ENCODE measurements at places on chromosomes 16 and 17.

DNA sequence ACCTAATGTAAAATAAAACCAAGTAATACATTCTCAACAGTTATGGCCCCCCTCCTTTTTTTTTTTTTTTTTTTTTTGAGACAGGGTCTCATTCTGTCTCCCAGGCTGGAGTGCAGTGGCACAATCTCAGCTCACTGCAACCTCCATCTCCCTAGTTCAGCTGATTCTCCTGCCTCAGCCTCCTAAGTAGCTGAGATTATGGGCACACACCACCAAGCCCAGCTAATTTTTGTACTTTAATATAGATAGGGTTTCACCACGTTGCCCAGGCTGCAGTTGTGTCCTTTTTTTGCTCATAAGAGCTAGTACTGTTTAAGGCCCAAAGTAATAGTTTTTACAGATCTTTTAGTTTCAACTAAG is 18.3 kb downstream of the EARS2 start:
- DNase-seq = no peak

DNA sequence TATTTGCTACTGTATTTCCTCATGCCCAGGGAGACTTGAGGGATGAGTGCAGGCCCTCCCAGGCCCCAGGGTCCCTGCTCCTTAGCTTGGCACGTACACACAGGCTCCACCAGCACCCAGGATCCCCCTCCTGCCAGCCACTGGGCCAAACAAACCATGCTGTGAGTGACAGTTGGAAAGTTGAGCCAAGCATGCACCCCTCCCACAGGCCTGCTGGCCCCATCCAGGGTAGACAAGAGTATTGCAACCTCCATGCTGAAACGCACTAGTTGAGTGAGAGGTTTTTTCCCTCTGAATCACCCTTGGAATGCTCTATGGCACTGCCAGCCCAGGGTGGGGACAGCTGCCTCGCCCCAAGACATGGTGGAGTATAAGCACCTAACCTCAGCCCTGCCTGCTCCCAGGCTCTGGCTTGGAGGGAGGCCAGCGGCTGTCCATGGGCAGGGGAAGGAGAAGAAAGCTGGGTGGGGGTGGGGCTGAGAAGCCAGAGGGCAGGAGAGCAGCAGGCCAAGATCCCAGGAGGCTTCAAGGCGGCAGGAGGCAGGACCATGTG is 49.6 kb downstream of the PITPNM3 start:
- no peak for DNase-seq

DNA sequence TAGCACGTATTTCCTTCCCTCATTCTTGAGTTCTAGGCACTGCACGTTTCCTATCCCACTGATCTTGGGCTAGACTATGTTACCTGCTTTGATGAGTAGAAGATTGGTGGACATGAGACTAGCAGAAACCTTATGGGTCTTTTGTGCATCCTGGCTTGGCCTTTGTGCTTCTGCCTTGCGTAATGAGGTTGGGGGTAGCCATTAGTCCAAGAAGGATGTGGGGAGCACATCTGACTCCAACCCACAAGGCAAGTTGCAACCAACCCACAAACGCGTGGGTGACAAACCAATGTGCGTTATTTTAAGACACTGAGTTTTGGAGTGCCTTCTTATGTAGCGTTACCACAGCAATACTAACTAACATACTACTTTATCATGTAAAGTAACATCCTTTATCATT is 180.4 kb upstream of the IRX5 start:
- DNase-seq = no peak

DNA sequence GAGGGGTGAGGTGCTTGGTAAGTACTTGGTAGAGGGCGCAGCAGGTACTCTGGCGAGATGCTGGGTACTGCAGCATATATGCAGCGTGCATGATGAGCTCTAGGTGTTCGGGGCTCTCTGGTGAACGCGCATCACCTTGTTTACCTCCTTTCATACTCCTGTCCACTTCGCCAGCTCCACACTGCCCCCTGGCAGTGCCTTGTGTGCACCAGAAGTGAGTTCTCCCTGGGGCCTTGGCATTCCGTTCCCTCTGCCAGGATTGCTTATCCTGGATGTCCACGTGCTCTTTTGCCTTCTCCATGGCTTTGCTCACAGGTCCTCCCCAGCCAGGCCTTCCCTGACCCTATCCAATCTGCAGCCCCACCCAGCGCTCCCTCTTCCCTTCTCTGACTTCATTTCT is 154.2 kb downstream of the MRM1 start:
- DNase-seq = no peak

DNA sequence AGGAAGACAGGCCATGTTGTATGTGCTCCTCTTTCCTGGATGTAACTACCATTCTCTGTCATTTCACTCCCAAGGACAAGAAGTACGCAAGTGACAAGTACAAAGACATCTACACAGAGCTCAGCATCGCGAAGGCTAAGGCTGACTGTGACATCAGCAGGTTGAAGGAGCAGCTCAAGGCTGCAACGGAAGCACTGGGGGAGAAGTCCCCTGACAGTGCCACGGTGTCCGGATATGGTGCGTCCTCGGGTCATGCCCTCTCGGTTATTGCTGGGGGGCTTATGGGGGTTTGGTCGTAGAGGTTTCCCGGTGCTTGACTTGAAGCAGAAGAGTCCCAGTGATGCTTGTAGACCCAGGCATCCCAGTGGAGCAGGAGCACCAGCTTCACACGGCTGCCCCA is 29.0 kb downstream of the PLD6 start:
- DNase-seq = no peak

DNA sequence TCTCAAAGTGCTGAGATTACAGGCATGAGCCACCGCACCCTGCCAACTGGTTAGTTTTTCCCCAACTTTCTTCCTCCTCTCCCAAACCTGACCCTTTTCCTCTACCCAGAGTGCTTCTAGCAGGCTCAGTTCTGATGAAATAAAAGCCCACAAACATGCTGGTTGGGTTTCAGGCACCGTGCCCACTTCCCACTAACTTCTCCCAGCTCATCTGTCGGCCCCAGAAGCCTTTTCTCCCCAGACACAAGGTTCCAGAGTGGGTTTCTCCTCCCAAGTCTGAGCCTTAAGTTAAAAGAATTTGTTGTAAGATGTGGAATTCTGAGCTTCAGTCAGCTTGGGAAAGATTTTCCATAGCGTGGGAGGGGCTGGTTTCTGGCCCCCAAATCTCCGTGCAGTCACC is 11.5 kb upstream of the SCN4A start:
- no peak for DNase-seq

DNA sequence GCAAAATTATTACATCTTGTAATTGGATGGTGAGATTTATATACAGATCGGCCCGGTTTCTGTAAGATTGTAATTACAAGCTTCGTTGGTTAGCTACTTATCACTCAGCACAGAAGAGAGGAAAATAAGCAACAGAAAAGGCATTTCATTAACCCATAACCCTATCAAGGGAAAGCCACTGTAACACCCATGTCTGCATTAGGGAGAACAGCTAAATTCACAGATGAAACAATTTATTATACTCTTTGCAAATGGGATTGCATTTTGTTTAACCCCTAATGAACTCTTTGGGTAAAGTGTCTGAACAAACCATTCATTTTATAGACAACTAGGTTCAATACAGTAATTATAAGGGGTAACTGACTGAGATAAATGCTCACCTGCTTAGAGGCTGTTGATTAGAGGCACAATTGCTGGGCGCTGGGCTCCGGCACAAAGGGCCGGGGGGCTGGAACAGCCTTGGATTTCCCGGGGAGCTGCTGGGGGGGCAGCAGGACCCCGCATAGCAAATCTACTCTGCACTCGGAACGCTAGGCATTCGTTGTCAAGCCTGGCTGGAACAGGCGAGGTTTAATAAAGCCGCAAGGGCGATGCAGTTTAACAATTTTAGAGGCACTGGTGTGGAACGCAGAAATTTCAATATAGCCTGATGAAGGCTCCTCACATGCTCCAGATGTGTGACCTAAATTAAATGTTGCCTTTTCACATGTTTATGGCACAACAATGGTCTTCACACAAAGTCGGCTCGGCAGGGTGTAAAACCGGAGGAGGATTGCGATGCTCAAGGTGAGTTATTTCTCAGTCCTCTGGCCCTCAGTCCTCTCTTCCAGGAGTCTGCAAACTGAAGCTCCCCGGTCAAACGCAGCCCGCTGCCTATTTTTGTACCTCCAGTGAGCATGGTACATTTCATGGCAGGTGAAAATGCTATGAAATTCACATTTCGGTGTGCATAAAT is 134.0 kb upstream of the IRX6 start:
- no peak for DNase-seq

GRCh38 chr17:4498461-4499397 is at the start of gene SPNS2:
Gene SPNS2 (plus strand): TSS chr17:4498881. CDS start chr17:4499048, 167 bp downstream.
- DNase-seq = peak; percentile 96

DNA sequence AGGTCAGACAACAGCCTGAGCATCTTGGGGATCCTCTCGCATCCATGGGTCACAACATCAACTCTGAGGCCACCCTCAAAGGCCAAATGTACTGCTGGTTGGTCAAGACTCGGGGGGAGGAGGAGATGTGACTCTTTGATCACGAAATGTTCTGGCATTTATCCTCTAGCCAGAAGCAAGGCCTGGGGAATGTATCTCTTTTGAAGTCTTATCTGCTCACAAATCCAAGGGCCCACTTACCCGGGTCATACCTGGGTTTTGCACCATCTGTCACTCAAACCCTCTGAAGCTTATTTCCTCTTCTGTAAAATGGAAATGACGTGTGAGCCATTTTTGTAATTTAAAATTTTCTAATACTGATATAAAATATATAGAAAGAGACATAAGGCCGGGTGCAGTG is 13.2 kb downstream of the CA7 start:
- DNase-seq = no peak

DNA sequence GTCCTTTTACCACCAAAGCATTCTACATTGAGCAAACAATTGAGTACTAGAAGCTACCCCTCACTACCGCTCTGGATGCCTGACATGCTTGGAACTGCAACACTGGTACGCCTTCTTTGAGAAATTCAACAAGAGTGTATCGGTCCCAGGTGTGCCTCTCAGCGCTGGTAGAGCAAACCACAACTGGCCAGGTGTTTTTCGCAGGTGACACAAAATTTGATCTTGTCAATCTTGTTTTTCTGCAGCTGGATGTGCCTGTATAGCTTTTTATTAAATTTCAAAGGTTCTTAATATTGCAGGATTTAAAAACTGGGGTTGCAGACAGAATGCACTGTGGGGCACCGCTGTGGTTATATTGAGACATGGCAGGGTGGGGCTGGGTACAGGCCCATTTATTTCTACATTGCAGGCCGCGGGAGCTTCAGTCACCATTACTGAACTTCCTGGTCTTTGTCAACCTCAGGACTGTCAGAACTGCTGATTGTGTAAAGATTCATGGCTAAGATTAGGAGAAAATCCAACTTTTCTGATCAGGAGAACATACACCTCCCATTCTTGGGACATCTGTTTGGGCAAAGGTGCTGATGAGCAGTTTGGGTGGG is 4.5 kb upstream of the SNX20 start:
- DNase-seq = no peak

DNA sequence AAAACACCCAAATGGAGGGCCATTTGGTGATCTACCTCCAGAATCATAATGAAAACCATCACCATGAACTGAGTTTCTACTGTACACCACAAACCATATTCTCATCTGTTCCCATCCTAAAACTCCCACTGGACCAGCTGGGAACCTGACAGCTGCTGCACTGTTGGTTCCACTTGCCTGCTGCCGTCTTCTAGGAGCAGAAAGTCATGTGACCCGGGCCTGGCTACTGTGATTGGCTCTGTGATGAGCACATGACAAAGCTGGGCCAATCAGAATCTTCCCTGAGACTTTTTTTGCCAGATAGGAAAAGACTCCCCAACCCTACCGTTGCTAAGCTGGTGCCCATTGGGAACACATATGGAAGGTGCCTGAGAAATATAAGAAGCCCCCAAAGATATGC is 264.2 kb downstream of the MRTFB start:
- DNase-seq = no peak

GRCh38 chr16:57677622-57678369 is 9.7 kb downstream of the ADGRG3 start:
- no peak for DNase-seq

DNA sequence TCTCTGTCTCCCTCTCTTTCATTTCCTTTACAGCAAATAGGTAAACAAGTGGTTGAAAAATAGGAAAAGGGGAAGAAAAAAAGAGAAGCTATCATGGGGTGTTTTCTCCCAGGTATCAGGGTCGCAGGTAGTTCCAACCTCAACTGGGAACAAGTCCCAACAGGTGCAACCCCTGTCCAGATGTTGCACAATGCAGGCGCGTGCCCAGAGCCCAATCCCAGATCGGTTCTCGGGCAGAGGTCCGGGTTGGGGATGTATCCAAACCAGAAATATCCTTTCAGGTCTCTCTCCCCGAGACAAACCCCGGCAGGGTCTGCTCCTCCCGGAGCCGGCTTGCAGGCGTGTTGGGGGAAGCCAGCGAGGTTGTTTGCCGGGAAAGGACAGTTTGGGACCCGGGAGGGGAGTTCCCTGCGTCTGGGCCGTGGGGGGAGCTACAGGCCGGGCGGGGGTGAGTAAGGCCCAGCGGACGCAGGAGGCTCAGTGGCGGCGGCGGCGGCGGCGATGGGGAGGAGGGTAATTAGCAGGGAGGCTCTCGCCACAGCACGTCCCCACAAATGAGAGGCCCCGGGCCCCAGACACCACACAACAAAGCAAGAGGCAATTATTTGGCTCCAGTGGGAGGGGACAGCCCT is 21.2 kb upstream of the SP6 start:
- DNase-seq = no peak

DNA sequence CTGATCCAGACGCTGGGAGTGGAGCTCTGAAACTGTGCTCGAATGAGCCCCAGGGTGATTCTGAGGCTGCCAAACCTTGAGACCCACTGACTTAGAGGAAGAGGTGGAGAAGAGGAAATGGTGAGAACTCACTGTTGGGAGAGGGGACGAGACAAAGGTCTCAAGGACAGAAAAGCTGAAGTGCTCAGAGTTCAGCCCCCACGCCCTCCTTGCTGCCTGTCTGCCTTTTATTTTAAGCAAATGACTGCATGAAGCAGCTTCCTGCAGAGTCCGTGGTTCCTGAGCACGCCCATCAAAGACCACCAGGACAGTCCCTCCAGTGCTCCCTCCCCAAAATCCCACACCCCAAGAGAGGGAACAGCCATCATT is 20.4 kb downstream of the COTL1 start:
- no peak for DNase-seq
